PC-9 (cell line): ENCODE measurements at places on chromosomes 11 and 22. TPM values are rescaled to one million over a fixed set of nuclear protein-coding genes. Genes with fewer than 3 reads are reported as not detected.

MEI1 gene
- total RNA-seq = 0.55 and 0.61 TPM in 2 replicates

OLFML1 gene
- not detected in 2 replicates for total RNA-seq

APOBEC3C gene
- total RNA-seq = 64.6 and 66.5 TPM in 2 replicates

RTN4RL2 gene
- 3.4 and 4.6 TPM in 2 replicates for total RNA-seq

TMPRSS13 gene
- 18.5 and 21.7 TPM in 2 replicates for total RNA-seq

OR52W1 gene
- total RNA-seq = not detected in 2 replicates

KRTAP5-1 gene
- total RNA-seq = not detected in 2 replicates

- DNase-seq = no peak
Observed at GRCh38 chr22:49090061-49090852, 737.4 kb downstream of the BRD1 start.

DNA sequence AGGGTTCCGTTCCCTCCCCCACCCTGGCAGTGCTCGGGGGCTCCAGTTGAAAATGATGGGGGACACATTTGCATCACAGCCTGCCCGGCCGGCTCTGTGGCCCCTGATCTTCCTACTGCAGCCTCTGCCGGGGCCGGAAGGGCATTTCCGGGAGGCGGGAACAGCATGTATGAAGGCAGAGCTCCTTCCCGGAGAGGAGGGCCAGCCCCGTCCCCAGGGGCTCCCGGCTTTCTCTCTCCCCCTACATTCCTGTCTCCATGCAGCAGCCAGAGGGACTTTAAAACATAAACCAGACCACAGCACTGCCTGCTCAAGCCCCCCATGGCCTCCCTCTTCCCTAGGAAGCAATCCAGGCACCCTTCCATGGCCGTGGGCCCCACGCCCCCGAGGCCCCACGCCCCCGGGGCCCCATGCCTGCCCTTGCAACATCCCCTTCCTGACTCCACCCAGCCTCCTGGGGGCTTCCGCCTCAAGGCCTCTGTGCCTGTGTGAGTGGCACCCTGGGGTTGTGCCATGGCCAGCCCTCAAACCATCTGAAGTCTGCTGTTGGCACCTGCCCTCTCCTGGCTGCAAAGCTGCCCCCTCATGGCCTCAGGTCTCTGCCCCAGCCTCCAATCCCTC lies 73.1 kb downstream of the CDKN1C start:
- no peak for DNase-seq

- DNase-seq = no peak
Observed at GRCh38 chr11:131687291-131688047, 317.1 kb downstream of the NTM start.

DNA sequence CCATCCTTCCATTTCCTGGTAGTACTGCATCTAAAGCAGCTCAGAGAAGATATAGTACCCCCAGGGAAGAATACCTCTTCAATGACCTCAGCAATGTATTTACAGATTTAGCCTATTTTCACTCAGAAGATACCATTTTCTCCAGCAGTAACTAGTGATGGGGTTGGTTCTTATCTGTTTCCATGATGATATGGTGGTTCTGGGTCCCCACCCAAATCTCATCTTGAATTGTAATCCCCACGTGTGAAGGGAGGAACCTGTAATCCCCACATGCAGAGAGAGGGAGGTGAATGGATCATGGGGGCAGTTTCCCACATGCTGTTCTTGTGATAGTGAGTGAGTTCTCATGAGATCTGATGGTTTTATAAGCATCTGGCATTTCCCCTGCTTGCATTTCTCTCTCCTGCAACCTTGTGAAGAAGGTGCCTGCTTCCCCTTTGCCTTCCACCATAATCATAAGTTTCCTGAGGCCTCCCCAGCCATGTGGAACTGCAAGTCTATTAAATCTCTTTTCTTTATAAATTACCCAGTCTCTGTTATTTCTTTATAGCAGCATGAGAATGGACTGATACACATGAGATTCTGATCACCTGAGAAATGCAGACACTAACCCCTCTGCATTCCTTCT lies 139.2 kb downstream of the CCDC81 start:
- no peak for DNase-seq

- DNase-seq = no peak
Observed at GRCh38 chr22:20022978-20023613, 2.2 kb downstream of the TANGO2 start.

DNA sequence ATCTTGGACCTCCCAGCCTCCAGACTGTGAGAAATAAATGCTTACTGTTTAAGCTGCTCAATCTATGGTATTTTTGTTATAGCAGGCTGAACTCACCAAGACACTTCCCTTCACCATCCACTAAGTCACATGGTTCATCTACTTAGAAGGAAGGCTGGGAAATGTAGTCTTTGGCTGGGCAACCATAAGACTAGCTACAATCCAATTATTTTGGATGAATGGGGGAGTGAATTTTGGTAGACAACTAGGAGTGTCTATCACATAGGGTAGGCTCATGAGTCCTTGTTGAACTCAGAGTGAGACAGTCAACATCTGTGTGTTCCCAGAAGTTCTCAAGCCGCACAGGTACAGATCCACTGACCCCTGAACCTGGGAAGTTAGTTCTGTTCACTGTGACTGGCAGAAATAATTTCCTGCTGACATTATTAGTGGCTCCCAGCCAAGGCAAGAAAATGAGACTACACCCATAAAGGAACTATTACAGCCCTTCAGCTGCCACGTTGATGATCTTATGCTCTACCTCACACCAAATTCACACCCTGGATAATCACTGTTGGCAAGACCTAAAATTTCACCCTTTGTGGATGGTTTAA lies 3.1 kb upstream of the SLC35C1 start:
- DNase-seq = no peak

DNA sequence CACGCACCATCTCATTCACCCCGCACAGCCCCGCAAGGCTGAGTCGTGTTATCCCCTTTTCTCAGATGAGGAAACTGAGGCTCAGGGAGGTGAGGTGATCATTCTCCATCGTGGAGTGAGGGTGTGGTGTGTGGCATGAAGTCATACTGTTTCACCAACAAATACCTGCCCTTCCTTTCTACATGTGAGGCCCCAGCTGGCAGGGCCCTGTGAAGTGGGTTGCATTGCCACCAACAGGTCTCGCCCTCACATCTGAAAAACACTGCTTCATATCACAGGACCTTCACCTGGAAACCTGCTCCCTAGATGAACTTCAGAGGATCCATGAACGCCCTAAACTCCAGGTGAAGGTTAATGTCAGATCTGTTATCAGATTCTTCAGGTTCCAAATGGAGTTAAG lies 4.3 kb downstream of the SSTR3 start:
- DNase-seq = no peak

- DNase-seq = no peak
Observed at GRCh38 chr11:125871391-125872137, 15.9 kb upstream of the HYLS1 start.

GRCh38 chr11:62398011-62398994 lies 20.5 kb upstream of the SCGB1A1 start:
- DNase-seq = no peak

DNA sequence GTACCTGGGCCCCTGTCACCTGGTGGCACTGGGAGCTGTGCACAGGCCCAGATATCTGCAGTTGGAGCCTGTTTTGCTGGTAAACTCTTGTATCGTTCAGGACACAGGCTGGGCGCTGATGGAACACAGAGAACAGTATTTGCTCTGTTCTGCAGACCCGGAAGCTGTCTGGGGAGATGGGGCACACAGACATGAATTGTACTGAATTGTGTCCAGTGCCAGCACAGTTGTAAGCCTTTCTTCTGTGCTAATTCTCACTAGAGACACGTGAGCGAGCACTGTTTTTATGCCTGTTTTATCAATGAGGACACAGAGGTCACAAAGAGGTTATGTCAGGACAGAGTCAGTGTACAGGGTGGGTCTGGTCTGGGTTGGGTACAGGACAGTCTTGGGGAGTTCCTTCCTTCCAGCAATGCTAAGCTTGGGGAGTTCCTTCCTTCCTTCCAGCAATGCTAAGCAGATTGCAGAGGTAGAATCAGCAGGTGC lies 24.4 kb upstream of the ACR start:
- DNase-seq = no peak

DNA sequence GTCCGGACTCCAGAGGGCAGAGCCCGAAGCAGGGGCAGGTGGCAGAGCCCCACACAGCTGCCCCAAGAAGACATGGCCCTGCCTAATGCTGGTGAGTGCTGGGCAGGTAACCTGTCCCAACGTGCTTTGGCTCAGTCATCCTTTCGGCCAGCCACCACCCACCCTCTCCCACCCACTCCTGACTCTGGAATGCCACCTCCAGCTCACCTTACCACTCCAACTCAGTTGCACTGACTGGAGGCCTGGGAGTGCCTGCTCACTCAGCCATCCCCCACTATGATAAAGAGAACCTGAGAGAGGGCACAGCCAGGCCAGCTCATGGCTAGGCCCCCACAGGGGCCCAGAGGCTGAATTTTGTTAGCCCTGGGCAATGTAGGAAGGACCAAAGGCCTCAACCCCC lies 53.8 kb upstream of the MPEG1 start:
- peak; percentile 78 for DNase-seq

DNA sequence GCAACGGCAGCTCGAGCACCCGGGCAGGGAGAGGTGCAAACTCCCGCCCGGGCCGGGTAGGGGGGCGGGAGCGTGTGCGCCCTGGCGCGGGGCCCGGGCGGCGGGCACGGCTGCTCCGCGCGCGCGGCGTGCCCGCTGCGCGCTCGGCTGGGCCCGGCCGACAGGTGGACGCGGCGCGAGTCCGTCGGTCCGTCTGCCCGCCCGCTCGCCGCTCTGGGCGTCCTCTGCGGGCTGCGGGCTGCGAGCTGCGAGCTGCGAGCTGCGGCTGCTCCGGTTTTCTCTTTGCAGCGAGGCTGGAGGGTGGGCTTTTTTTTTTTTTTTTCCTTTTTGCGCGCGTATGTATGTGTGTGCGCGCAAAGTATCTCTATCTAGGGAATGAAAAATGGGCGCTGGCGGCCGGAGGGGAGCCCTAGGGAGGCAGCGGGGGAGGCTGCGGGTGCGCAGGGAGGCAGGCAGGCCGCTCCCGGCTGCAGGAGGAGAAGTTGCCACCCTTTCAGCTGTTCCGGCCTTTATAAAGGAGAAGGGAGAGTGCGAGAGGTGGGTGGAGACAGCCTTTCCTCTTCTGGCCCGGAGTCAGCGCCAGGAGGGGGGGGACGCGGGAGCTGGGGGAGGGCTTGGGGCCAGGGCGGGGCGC lies at the start of gene PDGFB:
TSS of gene PDGFB (minus strand) at position 487 of the 634 bp plus-strand sequence. CDS start 1,019 bp downstream, outside the sequence.
- DNase-seq = peak; percentile 61

GRCh38 chr22:39617342-39617741 lies 46.8 kb downstream of the CACNA1I start:
- DNase-seq = no peak

DNA sequence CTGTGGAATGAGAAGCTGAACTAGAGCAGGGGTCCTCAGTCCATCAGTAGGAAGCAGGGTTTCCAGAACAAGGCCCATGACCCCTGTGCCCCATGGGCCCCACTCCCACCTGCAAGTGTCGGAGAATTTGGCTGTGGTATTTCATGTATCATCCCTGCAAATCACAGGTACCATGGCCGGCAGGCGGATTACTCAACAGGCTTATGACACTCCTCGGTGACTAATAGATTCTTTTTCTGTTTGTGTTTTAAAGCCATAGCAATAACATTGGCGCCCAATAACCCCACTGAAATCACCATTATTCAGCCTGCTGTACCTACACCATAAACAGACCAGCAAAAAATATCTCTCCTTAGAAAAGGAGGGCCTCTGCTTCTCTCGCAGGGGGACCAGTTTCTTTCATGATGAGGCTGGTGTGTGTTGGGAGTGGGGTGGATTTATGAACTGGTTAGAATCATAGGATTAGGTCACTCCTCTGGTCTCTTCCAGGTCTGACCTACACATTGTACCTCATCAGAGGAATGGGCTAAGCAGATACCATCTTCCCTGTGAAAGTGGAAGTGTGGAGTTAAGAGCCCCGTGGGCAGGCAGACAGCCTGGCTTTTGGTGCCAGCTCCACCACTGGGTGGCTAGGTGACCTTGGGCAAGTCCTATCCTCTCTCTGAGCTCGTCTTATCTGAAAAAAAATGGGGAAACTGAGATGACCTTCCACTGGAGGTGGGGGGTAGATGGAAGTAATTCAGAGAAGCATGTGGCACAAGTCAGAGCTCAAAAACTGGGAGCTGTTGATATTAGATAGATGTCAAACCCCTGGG lies 60.2 kb upstream of the WNT11 start:
- DNase-seq = peak; percentile 91

- DNase-seq = no peak
Observed at GRCh38 chr11:60528465-60528864, 13.3 kb downstream of the MS4A13 start.

- no peak for DNase-seq
Observed at GRCh38 chr11:33059331-33060007, 20.1 kb downstream of the TCP11L1 start.

GRCh38 chr11:124869856-124870387 lies 4.7 kb downstream of the ROBO3 start:
- DNase-seq = no peak

GRCh38 chr11:130546901-130547694 lies 98.7 kb downstream of the ADAMTS15 start:
- no peak for DNase-seq

DNA sequence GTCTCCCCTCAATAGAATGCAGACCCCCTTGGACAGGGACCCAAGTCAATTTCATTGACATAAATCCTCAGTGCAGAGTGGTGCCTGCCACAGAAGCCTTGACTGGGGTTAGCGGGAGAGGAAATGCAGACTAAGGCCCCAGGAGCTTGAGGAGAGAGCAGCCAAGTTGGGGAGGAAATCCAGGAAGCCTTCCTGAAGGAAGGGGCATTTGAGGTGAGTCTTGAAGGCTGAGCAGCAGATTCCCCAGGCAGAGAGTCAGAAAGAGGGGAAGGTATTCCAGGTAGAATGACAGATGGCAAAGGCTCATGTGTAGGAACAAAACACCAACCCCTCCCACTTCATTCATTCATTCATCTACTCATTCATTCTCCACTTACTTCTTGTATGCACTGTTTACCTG lies 10.3 kb downstream of the MYEOV start:
- no peak for DNase-seq

DNA sequence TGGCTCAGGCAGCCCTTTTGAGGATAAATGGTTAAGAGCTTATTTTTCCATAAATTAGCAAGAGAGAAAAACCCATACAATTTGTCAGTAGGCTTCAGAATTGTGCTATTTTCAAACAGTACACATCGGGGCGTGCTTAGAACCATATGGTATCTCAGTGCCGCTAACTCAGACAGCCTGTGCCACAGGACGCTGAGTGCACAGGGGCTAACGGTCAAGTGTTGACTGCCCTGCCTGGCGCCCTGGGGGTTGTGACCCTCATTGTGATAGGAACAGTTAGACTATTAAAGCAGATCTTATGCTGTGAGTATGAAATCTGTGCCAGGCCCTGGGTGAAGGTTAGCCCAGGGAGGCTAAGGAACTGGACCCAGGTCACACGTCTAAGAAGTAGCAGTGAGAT lies 1519.7 kb downstream of the BRD1 start:
- no peak for DNase-seq

GRCh38 chr22:46844606-46845210 lies 82.3 kb downstream of the TBC1D22A start:
- no peak for DNase-seq

- no peak for DNase-seq
Observed at GRCh38 chr22:20572132-20572802, 64.9 kb downstream of the MED15 start.

- DNase-seq = peak; percentile 58
Observed at GRCh38 chr11:10233581-10233980, 60.4 kb downstream of the SBF2 start.
